ENCODE measurements at places on chromosomes 2 and 18.

- DNase-seq = no peak
Measured at GRCh38 chr18:45197526-45197970, 417.7 kb upstream of the SLC14A2 start.

- no peak for DNase-seq
Measured at GRCh38 chr2:189798312-189799029, 14.2 kb downstream of the PMS1 start.

- DNase-seq = no peak
Measured at GRCh38 chr2:63035169-63035568, 15.5 kb upstream of the OTX1 start.

DNA sequence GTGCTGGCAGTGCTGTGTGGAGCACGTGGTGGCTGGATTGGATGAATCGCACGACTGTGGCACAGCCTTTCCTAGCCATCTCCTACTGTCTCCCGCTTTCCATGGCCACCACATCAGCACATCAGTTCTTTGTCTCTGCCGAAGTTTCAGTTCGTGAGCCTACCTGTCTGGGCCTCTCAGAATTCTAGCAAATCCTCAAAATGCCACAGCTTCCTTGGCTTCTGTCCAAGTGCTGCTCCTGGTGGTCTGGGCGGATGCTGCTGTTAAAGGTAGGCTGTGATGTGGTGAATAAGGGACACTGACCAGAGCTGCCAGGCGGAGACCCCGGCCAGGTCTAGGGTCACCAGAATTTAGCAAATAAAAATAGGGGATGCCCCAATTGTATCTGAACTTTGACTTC is 237.4 kb downstream of the LPIN1 start:
- DNase-seq = no peak

GRCh38 chr18:23545247-23545789 is 41.0 kb downstream of the NPC1 start:
- DNase-seq = no peak

DNA sequence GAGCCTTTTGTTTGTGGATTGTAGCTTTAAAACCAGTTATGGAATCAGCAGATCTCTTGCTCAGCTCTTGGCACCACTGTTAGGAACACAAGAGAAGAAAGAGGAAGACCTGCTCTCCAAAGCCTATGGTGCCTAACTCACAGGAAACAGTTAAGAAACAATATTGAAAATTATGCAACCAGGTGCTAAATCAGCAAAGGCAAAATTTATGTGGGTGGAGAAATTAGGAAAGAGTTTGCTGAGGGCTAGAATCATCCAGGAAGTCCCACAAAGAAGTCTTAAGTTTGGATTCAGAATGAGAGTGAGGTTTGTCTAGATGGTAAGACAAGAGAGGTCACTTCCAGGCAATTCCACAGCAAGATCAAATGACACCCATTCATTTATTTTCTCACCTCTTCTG is 49.4 kb downstream of the AOX1 start:
- DNase-seq = no peak

DNA sequence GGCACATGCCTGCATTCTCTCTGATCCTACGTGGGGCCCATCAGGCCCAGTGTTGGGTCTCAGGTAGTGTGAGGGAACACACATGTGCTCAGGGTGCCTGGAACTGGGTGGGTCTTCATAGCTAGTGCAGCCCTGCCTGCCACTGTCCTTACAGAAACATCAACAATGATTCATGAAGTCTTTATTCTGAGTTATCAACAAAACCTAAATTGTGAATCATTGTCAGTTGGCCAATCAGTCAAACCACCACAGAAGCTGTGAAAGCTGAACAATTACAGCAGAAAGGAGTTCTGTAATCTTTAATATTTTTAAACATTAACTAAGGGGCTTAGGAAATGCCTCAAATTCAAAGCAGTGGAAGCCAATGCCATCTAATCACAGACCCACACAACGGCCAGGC is 82.8 kb upstream of the ZNF521 start:
- no peak for DNase-seq

DNA sequence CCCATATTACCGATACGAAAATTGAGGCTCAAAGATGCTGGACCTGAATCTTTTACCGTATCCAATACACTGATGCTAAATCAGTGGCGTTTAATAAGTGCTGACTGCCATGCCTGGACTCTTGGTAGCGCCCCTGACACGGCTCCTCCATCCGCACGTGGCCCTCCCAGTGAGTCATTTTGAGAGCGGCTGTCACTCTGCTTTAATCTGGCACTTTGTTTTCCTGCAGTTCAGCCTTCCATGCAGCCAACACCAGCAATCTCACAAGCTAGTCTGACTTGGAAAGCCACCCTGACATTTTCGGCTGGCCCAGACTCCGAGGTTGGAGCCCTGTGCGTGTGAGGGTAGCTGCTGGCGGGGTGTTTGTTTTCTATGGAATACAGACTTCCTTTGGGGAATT is 155.1 kb upstream of the LMAN1 start:
- DNase-seq = no peak

- no peak for DNase-seq
Measured at GRCh38 chr18:35143622-35144596, 96.9 kb upstream of the ZNF397 start.

DNA sequence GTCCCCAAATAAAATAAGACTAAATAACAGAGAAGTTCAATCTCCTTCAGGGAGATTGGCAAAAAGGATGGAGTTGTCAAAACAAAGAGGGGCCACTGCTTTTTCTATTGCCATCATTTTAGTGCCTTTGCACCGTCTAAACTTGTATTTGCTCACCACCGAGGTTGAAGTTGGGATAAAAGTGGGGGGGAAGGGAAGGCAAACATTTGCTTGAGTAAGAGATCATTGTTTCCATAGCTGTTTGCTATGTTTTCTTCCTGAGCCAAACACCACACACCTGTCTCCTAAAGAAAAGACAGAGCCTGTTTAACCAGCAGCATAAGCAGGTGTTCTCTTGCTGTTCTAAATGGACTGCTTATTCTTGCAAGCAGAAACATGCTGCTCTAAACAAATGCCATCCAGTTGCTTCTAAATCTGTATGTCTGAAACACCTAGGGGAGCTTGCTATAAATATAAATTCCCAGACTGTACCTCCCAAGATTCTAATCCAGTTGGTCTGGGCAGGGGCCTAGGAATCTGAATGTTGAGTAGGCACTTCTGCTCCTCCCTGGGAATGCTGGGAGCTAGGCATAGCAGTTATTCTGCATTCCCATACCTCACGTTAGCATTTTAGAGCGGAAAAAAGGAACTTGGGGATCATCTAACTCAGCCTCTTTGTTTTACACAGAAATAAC is 179.4 kb upstream of the ARL4C start:
- no peak for DNase-seq

- no peak for DNase-seq
Measured at GRCh38 chr2:163580757-163581156, 155.1 kb downstream of the FIGN start.

DNA sequence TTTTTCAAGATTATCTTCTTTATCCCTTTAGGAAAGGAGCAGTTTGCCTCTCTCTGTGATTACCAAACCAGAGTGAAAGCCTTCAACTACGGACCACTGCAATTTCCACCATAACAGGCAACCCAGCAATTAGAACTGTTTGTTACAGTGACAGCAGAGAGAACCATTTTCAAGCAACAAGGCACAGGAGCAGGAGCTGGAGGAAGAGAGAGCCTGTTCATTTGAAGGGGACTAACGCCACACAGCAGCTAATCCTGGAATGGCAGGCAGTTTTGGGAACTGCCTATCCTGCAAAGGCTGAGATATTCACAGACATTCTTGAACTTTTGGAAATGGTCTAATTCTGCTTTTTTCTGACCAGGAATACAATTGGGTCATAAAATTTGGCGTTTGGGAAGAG is 1541.9 kb upstream of the PIK3C3 start:
- DNase-seq = no peak

GRCh38 chr2:219155054-219155644 is 5.5 kb downstream of the NHEJ1 start:
- no peak for DNase-seq
